ENCODE measurements at places on chromosomes 4 and X.

GRCh38 chr4:42149004-42149403 is 3.5 kb downstream of the BEND4 start:
- DNase-seq = no peak

DNA sequence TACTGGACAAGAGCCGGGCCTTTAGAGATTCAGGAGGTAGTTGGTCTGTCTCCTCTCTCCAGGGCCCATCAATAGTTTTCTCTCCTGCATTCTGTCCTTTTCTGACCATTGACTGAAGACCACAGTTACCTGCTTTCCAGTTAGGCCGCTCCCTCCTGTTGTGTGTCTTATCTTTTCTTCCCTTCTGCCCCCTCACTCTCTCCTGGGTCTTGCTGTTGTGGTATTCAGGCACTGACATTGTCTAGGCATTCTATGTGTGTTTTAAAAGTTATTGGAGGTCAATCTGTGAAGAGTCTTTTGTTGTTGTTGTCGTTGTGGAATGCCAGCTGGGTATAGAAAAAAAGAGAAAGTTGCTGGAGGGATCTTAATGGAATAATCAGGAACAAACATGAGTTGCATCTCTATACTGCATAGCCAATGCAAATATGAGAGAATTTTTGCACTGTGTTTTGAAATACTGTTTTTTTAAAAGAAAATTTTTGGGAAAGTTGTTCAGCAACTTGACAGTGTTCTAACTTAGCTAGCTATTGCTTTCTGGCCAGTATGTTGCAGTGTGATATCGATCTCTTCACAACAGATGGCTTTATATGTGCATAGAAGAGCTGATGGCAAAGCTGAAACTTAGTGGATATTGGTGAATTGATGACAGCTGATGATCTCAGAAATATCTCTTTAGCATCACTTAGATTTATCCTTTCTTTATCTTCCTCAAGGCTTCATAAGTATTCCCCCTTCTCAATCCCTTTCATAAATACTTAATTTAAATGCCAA is 240.7 kb downstream of the C4orf33 start:
- DNase-seq = no peak

GRCh38 chr4:119005928-119006460 is 117.3 kb downstream of the SYNPO2 start:
- DNase-seq = no peak

GRCh38 chrX:139211568-139212182 is 318.9 kb upstream of the F9 start:
- DNase-seq = no peak

GRCh38 chr4:89660444-89661172 is 176.4 kb downstream of the SNCA start:
- no peak for DNase-seq

Measured in right renal cortex interstitium (tissue), 3 donors.